ENCODE measurements at places on chromosomes 6 and 20.

DNA sequence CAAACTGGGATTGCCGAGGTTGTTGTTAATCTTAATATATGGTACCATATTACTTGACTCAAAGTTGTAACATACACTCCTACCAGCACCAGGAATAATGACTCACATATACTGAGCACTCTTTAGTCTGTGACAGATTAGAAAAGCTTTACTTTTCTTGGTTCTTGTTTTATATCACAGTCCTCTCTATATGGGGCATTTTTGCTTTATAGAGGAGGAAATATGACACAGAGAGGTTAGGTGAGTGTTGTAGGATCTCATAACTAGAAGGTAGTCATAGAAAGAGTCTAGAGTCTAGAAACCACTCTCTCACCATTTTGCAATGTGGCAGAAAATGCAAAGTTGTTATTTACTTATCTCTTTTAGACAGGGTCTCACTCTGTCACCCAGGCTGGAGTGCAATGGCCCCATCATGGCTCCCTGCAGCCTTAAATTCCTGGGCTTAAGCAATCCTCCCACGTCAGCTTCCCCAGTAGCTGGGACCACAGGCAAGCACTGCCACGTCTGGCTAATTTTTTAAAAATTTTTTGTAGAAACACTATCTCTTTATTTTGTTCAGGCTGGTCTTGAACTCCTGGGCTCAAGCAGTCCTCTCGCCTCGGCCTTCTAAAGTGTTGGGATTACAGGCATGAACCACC is 13.4 kb downstream of the TRIM38 start:
- no peak for DNase-seq

- DNase-seq, result no peak
These were observed 77.1 kb downstream of the CTNNBL1 start for GRCh38 chr20:37770908-37771307.

- no peak for DNase-seq
These were observed 63.9 kb upstream of the SLCO4A1 start for GRCh38 chr20:62578294-62578897.

GRCh38 chr6:12869816-12870432 is 153.4 kb downstream of the PHACTR1 start:
- DNase-seq, result no peak

DNA sequence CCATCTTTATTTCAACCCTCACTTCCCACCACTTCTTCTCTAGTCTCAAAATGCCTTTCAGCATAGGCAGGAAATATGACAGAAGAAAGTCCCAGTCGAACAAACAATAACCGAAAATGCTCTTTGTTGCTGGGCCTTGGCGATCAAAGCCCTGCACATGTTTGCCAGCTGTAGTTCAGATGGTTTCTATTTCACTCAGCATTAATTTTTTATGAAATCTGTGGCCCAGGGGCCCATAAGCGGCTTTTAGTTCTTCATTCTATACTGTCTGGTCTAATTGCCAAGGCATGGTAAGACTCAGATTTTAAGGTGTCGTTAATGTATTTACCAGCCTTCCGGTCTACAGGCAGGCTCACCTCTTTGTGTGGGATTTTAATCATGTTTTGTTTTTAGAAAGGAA is 10.9 kb upstream of the F13A1 start:
- no peak for DNase-seq

DNA sequence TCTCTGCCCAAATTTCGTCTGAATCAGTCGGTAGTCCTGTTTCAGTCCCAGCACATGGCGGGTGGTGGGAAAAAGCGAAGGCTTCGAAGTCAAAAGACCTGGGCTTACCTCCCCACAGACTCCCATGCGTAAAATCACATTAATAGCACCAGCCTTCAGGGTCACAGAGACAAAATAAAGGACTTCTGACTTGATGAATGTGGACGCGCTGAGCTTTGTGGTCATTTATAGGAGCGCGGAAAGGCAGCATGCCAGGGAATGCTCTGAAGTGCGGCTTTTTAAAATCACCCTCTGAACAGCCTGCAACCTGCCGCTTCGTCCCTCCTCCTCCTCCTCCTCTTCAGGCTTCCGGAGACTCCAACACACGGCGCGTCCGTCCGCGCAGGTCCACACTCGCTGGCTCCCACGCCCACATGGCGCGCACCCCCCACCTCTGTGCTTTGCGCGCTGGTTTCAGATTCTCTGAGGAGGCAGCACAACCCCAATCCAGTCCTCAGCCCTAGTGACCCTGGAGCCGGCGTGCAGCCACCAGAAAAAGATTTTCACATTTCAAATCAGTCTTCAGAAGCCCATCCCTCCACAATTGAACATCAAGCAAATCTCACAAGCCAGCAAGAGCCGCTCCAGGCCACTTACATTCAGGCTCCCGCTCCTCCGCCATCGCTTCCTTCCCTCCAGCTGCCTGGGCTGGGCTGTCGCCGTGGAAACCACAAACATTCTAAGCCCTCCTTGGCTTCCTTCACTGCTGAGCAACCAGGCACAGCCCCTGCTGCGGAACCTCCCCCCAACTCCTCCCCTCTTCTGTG is at the start of gene C6orf118:
C6orf118 (minus strand) TSS at position 680 of the 806 bp plus-strand sequence; CDS start at position 661, 19 bp downstream.
- DNase-seq, result peak; percentile 80

DNA sequence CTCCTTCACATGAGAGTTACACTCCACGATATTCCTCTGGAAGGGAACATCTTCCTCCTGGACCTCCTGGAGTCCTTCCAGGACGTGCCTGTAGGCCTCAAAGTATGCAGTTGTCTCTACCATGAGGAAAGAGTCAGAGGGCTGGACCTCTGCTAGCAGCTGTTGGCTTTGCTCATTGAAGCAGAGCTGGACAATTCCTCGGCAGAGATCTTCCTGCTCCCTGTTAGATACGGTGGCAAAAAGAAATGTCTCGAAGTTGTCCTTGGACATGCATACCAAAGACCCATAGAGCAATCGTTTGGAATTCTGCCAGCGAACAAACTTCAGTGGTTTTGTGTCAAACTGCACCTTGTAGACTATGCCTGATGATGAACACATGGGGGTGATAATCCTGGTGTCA is 7.7 kb downstream of the ZNFX1 start:
- DNase-seq, result no peak

GRCh38 chr20:40892642-40893041 is 136.0 kb upstream of the TOP1 start:
- no peak for DNase-seq
